ENCODE measurements at places on chromosomes 13 and 19. TPM values are rescaled to one million over a fixed set of nuclear protein-coding genes. Genes with fewer than 3 reads are reported as not detected.

The PSG2 gene
- not detected for total RNA-seq

The PEG3 gene
- total RNA-seq, result not detected

The C13orf42 gene
- total RNA-seq, result not detected

The GPALPP1 gene
- total RNA-seq, result 10.0 TPM

The CCDC122 gene
- 2.9 TPM for total RNA-seq
